Kidney epithelial cell (primary cell): ENCODE measurements at places on chromosomes 6 and 20.
A peak's percentile ranks its signal among the peaks of the same experiment; 100 is the strongest.

DNA sequence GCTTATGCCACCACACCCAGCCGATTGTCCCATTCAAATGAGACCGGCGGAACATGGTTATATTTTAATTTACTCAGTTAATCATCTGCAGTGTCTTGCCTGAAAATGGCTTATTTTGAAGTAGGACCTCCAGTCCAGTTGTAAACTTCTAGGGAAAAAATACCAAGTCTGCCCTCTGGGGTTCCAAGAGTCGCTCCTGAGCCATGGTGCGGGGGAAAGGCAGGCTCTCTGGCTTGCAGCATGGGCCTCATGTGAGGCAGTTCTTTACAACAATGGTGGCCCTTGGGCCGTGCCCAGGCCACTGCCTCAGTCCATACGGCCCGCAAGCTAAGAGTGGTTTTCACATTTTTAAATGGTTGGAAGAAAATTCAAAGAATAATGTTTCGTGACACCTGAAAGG, 62.7 kb upstream of the XRN2 start:
- DNase-seq, result no peak

- no peak for DNase-seq
Observed at GRCh38 chr6:36791521-36792135, 47.6 kb downstream of the CPNE5 start.

DNA sequence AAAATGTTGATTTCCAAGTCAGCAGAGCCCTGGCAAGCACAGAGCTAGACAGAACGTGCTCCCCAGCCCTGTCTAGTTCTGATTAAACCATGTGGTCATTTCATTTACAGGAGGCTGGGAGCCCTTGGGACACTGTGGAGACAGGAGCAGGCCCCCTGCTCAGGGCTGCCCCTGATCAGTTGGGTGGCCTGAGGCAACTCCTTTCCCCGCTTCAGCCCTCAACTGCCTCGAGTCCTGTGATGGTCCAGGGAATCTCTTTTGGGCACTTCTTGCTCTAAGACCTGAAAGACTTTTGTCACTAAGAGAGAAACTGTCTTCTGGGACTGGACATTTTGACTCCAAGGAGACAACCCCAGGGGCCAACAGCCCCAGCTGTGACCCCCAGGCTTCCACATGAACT, 13.5 kb downstream of the DYNLRB1 start:
- no peak for DNase-seq

GRCh38 chr6:89385156-89385667, 26.9 kb downstream of the RRAGD start:
- peak; percentile 54 for DNase-seq

DNA sequence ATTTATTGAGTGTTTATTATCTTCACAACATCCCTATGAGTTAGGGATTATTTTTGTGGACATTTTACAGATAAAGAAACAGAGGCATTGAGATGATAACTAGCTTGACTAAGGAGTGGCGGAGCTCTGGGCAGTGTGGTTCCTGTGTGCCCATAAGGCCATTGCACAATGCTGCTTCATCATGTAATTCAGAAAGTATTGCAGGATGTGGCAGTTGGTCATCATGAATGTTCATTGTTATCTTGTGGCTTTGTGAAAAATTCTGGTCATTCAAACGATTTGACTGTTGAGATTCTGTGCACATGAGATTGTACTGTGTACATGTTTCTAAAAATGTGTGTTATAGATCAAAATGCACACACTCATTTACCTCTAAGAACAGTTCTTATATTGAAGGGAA, 150.8 kb downstream of the ESR1 start:
- peak; percentile 61 for DNase-seq

- no peak for DNase-seq
Observed at GRCh38 chr20:31836853-31837608, 8.4 kb downstream of the FOXS1 start.

DNA sequence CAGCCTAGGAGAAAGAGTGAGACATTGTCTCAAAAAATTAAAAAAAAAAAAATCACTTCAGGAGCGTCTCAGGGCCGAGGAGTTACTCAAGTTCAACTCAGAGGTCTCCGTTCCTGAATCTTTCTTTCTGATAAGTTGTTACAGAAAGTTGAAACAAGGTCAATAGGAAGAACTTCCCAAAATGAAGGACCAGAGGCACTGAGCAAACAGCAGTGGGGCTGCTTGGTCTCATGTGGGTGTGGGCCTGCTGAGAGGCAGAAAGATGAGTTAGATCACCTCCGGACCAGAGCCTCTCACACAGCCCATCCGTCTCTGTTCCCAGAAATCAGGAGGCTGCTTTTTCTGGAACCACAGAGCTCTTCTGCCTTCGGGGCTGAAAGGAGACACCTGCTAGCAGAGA, 12.4 kb downstream of the MDGA1 start:
- DNase-seq, result no peak
